ENCODE measurements at places on chromosomes 5 and 9.

DNA sequence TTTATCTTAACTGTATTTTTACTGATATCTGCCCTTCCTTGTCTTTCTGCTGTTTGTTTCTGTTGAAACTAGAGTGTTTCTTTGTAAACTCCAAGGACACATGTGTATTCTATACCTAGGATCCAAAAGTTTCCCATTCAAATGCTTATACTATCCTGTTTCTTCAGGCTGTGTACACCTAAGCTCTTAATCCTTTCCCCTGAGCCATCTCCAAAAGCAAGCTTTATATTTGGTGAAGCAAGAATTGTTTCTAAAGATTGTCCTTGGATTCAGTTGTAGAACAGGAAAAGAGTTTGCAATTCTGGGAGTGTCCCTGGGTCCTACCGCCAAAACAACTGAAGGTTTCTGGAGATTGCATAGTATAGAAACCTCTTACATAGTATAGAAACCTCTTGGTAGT, 65.9 kb downstream of the CWC27 start:
- DNase-seq, result no peak

DNA sequence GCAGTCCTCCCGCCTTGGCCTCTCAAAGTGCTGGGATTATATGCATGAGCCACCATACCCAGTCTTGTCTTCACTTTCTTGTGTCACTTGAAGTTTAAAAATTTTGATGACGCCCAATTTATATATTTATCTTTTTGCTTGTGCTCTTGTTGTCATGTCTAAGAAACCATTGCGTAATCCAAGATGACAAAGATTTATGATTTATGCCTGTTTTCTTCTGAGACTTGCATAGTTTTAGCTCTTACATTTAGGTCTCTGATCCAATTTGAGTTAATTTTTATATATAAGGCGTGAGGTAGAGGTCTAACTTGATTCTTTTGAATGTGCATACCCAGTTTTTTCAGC, 18.6 kb downstream of the ANKHD1 start:
- DNase-seq, result no peak

- no peak for DNase-seq
Measured at GRCh38 chr9:36802201-36802920, 229.7 kb downstream of the MELK start.

DNA sequence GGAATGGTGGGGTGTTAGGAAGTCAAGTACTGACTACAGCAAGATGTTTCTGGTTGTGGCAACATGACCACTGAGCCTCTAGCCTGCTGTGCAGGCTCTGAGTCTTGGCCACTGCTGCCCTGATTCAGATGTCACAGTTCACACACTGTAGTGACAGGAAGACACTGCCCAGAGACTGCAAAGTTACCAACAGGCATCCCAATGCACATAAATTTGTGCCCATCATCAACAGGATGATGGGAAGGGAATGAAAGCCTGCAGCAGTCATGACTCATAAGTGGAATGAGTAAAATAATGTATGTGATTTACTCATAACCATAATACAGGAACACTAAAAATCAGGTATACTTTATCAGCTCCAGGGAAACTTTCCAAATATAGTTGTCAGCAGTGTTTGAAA, 251.6 kb upstream of the HAPLN1 start:
- no peak for DNase-seq

- DNase-seq, result no peak
Measured at GRCh38 chr9:13728917-13729811, 449.7 kb upstream of the MPDZ start.

DNA sequence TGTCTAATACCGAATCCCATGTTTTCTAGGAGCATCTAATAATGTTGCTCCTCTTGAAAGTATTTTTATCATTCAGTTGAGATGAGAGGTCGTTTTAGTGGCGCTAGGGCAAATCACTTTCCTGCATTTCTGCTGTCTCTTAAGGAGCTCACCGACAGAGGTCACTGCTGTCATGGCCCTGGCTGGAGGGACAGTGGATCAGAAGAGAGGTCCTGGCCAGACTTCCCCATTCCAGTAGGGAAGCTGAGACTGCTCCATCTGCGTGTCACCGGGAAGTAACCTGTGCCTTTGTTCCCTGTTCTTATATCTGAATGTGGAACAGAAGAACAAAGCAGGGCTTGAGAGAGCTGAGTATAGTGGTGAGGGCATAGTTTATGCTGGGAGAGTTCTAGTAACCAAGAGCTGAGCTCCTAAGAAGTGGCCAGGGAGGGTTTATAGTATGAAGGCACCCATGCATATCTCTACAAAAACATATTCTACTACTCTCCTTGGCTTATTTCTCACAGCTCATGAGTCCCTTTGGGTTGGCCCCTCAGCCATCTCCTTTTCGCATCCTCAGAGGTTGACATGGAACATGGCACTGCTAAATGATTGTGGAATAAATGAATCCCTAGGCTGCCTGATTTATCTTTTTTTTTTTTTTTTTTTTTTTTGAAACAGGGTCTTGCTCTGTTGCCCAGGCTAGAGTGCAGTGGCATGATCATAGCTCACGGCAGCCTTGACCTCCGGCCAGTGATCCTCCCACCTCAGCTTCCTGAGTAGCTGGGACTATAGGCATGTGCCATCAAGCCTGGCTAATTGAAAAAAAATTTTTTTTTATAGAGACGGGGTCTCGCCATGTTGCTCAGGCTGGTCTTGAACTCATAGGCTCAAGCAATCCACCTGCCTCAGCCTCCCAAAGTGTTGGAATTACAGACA, 27.2 kb downstream of the ATP6V0E1 start:
- peak; percentile 39 for DNase-seq

- DNase-seq, result no peak
Measured at GRCh38 chr5:112892776-112893175, 29.3 kb downstream of the REEP5 start.

DNA sequence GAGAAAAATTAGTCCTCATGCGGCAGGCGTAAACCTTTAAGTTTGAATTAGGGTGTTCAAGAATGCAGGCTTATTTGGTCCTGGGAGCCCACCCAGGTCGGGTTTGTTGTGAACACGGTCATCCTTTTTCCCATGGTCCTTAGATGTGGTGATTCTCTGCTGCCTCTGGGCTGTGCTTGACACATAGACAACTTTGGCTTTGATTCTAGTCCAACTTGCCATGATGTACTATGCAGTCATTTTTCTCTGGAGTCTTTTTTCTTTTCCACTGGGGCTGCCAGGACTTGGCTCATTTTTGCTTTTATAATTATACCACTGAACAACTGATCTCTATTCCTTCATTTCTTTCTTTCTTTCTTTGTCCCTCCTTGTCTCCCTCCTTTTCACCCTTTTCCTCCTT, 218.6 kb downstream of the SREK1 start:
- no peak for DNase-seq

GRCh38 chr5:112784726-112785125, 47.0 kb downstream of the APC start:
- no peak for DNase-seq

DNA sequence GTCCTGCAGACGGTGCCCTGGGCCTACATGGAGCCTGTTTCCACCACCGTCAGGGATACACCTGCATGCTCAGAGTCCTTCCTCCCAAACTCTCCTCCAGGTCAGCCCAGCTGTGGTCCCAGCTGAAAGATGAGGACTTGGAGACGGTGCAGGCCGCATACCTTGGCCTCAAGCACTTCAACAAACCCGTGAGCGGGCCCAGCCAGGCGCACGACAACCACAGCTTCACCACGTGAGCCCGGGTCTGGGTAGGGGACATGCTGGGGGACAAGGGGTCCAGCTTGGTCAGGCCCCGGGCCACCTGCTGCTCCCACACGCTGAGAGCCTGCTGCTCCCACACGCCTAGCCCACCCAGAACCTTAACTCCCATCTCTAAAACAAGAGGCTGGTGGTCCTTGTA, 16.6 kb upstream of the CARD19 start:
- DNase-seq, result no peak

Measured in endothelial cell (in vitro differentiated cells).